ENCODE measurements at places on chromosomes 1 and 21.
A peak's percentile ranks its signal among the peaks of the same experiment; 100 is the strongest.

DNA sequence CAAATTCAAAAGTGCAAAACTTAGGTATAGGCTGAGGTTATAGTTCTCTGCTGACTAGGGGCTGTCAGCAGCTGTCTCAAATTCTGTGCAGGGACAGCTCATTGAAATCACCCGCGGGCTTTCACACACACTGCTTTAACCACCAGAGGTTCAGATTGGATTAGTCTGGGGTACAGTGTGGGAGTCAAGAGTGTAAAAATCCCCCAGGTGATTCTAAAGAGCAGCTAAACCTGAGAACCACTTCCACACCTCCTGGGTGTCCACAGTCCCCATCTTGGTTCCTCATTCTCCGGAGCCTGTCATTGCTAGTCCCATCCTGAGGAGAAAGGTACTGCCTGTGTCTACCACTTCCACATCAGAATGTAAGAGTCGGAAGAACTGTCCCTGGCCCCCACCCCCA is 9.9 kb upstream of the TDRD10 start:
- no peak for DNase-seq

DNA sequence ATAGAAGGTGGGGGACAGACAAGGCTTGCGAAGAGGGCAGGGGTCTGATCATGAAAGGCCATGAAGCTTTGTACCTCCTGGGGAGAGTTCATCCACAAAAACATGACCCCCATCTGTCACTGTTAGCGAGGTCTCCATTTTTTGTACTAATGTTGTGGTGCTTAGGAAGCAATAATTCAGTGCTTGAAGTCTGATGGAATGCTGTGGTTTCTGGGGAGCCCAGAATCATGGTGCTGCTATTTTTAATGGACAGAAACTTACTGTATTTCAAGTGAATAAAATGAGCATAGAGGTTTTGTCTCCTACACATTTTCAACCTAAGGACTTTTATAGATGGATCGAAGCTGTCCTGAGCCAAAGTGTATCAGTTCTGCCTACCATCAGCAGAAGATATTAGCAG is 28.2 kb upstream of the RGL1 start:
- no peak for DNase-seq

- no peak for DNase-seq
Measured at GRCh38 chr1:30525971-30526651, 197.3 kb downstream of the MATN1 start.

DNA sequence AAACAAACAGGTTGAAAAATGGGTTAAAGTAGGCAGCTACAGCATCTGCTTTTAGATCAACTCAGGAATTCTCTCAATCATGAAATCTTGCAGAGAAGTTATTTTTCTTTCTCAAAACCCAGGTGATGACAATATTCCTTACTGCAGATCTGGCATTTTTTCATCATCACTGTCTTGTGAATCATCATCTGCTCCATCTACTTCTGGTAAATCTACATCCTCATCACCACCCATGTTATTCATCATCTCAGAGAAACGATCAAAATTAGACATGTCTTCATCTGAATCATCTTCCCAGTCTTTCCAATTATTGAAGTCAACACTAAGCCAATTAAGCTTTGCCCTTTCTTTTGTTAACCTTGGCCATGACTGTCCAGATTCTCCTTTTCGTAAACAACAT is 21.8 kb downstream of the GBP2 start:
- no peak for DNase-seq

GRCh38 chr1:216459651-216460207 is 36.5 kb upstream of the USH2A start:
- no peak for DNase-seq

- DNase-seq: no peak
Measured at GRCh38 chr1:241343956-241344355, 13.0 kb downstream of the RGS7 start.

DNA sequence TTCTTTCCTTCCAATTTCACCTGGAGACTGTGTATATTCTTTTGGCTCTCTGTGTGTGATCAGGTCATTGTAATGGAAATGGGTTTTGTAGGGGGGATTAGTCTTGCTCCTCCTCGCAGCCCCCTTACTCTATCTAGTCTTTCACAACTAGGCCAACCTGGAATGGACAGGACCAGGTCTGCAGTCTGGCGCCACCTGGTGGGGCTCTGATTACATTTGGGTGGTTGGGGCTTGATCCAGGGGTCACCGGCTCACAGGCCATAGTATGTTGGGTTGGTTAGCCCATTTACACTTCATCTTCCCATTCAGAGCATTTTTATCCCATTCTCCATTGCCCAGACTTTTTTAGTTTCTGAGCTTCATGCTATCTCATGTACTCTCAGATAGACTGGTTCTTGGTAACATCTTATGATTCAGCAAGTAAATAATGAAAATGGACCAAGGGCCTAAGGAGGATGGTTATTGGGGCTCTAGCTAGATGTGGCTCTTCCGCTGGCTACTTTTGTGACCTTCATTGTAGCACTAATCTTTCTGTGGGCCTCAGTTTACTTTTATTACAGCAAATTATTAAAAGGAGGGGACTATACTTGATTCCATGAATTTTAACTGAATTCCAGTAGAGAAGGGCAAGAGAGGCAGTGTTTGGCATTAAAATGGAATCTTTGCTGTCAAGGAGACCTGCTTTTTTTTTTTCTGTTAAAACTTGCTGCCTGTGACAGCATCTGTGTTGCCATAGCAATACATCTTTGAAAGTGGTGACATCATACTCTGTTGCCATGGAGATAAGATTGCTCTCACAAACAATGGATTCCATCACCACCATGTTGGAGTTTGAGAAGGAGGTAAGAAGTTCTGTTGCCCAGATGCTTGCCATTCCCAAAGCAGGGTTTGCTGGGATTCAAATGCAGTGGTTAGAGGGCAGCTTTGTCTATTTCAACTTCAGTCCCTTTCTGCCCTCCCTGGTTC is 150.1 kb downstream of the PLXNA2 start:
- peak; percentile 49 for DNase-seq

GRCh38 chr1:14689996-14690615 is 91.6 kb downstream of the KAZN start:
- no peak for DNase-seq

DNA sequence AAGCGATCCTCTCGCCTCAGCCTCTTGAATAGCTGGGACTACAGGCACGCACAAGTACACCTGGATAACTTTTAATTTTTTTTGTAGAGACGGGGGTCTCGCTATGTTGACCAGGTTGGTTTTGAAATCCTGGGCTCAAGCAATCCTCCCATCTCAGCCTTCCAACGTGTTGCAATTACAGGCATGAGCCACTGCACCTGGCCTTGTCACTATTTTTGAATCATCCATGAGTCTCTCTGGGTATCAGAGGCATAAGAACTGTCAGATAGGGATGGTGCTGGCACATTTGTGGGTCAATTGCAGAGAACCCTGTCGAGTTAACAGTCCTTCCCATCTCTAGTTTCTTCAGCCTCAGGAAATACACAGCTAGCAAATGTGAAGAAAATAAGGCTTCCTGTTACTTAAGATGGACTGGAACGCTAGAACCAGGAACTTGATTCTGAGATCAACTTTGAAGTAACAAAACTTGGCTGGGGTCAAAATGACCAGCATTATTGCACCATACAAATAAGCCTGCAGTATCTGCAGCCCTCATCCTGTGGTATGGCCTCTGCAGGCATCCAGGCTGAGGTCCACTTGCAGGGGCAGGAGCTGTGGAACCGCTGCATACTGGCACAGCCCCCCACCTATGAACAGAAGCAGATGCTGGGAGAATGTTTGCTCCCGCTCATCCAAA is 124.3 kb upstream of the GADD45A start:
- DNase-seq: no peak

DNA sequence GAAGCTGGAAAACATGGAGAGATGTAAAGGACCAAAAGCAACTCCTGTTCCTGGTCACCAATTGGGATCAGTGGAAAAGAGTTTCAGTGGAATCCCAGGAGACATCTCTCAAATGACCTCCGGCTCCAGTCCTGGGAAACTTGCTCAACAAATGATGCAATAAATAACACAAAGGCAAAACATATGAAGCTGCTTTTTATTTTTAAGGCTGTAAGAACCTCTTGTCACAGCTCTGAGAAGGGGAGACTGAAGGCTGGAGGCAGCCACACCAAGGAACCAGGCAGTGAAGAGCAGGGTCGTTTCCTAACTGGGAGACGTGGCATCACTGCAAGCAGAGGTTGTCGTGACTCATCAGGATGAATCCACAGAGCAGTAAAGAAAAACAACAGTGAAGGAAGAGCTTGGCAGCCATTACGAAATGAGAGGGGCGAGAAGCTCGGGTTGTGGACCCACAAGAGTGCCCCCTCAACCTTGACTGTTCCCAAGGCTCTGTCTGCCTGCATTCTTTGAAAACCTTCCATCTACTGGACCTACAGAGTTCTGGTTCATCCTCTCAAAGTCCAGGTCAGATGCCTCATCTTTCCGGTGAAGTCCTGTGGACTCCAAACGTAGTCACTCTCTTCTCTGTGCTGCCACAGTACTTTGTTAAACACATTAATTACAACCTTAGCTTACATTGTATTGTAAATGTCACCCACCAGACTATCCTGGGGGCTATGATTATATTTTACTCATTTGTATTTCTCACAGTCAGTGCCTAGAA is 32.1 kb downstream of the JAK1 start:
- no peak for DNase-seq

DNA sequence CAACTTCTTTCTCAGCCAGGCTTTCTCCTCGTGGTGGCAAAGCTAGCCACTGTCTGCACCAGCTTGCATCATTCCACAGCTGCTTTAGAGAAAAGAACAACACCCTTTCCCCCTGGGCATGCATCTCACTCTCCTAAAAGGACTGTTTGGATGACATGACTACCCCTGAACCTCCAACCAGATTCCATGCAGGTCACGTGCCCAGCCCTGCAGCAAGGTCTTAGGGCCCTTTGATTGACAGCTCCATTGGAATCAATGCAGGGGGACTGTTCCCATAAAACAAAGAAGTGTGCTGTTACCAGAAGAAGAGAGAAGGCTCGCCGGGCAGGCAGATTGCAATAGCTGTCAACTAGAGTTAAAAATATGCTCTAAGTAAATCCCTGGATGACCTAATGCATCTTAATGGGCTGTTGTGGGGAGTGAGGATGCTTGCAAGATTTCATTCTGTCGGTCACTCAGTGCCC is 24.4 kb downstream of the KCNA2 start:
- no peak for DNase-seq

DNA sequence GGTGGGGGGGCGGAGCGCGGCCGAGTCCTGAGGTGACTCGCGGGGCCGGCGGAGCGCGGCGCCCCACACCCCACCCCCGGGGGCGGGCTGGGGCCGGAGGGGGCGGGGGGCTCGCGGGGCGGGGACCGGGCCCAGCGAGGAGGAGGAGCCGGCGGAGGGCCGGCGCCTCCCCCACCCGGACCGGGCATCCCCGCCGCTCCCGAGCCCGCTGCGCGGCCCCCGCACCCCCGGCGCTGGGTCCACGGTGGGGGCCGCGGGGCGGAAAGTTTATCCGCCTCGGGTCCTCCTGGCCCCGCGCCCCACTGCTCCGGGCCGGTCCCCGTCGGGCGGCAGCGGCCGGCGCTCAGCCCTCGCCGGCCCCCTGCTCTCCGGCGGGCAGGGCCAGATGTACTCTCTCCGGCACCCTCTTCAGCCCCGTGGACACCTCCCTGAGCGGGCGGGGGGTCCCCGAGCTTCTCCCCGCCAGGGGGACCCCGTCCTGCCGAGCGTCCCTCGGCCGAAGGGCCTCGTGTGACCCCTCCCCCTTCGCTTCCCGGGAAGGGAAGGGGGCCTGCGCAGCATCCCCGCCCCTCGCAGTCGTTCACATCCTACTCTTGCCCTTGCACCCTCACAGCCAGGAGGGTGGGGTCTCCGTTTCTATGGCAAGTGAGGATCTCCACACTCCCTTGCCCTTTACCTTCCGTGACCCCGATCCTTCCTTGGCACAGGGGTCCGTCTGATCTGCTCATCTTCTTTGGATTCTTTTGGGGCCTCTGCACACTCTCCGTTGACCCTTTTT is 663 bp downstream of the CAMTA1 start:
- DNase-seq: peak; percentile 29

GRCh38 chr1:202063093-202063492 is 52.7 kb downstream of the ELF3 start:
- DNase-seq: no peak

DNA sequence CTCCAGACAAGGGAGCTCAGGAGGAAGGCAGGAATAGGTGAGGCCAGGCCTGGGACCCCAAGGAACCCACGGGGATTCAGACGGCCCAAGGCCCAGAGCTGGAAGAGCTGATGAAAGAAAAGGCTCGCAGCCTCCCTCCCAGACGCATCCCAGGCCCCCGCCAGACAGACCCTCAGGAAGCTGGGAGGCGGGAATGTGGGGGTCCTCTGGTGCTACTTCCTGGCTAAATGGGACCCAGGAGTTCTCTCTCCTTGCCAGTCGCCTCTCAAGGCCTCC is 430 bp downstream of the FBXO2 start:
- no peak for DNase-seq

GRCh38 chr1:169601096-169601881 is 15.0 kb upstream of the F5 start:
- DNase-seq: peak; percentile 68

DNA sequence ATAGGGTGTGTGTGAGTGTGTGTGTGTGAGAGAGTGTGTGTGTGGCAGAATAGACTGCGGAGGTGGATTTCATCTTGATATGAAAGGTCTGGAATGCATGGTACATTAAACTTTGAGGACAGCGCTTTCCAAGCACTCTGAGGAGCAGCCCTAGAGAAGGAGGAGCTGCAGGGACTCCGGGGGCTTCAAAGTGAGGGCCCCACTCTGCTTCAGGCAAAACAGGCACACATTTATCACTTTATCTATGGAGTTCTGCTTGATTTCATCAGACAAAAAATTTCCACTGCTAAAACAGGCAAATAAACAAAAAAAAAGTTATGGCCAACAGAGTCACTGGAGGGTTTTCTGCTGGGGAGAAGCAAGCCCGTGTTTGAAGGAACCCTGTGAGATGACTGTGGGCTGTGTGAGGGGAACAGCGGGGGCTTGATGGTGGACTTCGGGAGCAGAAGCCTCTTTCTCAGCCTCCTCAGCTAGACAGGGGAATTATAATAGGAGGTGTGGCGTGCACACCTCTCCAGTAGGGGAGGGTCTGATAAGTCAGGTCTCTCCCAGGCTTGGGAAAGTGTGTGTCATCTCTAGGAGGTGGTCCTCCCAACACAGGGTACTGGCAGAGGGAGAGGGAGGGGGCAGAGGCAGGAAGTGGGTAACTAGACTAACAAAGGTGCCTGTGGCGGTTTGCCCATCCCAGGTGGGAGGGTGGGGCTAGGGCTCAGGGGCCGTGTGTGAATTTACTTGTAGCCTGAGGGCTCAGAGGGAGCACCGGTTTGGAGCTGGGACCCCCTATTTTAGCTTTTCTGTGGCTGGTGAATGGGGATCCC is 18.3 kb upstream of the HDAC1 start:
- DNase-seq: peak; percentile 16

- DNase-seq: peak; percentile 88
Measured at GRCh38 chr1:50976890-50977574, 7.0 kb downstream of the CDKN2C start.

GRCh38 chr1:175499595-175500382 is 243.6 kb downstream of the TNR start:
- DNase-seq: no peak

GRCh38 chr1:234440348-234440747 is 38.6 kb downstream of the TARBP1 start:
- DNase-seq: no peak

- DNase-seq: no peak
Measured at GRCh38 chr1:87150143-87150542, 178.5 kb upstream of the LMO4 start.

- no peak for DNase-seq
Measured at GRCh38 chr1:201061049-201061448, 37.5 kb upstream of the KIF21B start.

GRCh38 chr1:173444757-173445156 is 32.4 kb upstream of the PRDX6 start:
- no peak for DNase-seq

- no peak for DNase-seq
Measured at GRCh38 chr1:35725596-35725995, 6.9 kb upstream of the C1orf216 start.

All from KBM-7 (cell line).